ENCODE measurements at places on chromosomes 7 and 10.

GRCh38 chr10:61160253-61160652 is 216.3 kb upstream of the RHOBTB1 start:
- no peak for DNase-seq

GRCh38 chr7:23210506-23210905 is 28.7 kb downstream of the NUP42 start:
- DNase-seq, result no peak

DNA sequence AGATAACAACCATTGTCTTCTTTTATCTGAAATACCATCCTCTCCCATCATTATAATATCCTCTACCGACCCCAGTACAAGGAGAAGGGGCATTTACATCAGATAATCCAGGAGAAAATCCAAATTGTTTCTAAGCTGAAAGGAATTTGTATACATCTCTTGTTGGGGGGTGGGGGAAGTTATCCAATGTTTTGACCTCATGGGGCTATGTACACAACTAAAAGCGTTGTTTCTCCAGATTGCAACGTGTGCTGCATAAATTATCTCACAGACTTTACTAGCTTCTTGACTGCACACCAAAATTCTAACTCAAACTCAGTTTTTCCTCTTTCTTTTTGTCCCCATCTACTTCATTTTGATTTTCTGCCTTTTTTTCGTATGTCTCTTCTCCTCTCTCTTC is 156.7 kb downstream of the TWIST1 start:
- DNase-seq, result no peak

DNA sequence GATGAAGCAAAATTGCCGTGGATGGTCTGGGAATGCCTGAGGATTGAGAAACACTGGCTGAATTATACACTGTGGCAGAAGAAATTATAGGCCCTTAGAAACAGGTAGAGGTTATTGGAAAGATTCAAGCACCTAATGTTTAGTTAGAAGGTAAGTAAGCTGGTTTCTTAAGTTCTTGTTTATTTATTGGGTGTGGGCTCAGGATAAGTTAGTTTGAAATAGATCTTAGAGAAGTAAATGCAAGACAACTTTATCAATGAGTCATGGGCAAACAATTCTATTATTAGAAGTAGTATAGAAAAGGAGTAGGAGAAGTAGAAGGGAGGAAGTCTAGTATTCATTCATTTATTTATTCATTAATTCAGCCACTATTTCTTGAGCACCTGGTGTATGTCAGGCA is 96.5 kb downstream of the KAT6B start:
- DNase-seq, result no peak

- DNase-seq, result no peak
These were observed 36.4 kb downstream of the ADAP1 start for GRCh38 chr7:918118-918425.

- no peak for DNase-seq
These were observed 64.1 kb downstream of the KAT6B start for GRCh38 chr10:74890460-74890859.

DNA sequence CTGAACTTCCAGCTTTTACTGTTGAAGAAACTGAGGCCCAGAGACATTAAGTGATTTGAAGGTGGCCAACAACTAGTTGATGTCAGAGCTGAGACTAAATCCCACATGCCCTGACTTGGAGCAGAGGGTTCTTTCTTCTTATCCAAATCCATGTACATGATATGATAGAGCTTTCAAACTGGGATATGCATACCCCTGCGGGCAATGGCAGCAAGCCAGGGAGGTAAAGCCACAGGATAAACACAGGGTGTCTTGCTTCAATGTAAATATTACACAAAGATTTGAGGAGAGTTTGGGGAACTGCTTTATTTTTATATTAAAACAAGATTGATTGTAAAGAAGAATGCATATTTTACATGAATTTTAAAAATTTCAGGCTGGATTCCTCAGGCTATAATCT is 2.3 kb upstream of the LRRC72 start:
- DNase-seq, result no peak

DNA sequence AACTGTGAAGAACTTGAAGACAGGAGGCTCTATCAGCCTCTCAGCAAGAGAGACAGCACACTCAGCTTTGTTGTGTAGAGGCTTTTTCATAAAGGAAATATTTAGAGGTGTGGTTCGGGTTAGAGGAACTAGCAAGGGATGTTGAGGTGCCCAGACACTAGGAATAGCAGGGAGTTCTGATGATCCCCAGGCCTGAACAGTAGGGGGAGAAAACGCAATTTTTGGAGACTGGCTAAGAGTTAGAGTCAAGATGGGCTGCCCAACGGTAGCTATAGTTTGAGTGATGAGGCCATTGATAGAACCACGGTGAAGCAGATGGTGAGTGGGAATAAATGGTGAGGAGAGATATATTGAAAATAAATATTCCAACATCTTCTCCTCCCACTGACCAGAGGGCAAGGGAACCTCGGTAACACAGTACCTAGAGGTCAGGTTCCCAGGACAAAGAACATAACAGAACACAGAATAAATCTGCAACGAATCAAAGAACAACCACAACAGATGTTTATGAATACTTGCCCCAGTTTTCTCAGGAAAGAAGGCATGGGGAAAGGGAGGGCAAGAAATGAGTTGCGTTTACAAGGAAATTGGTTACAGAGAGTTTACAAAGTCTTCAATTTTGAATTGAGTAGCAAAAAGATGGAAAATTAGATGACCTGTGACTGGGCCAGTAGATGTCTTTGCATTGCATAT is 24.2 kb upstream of the BPGM start:
- DNase-seq, result no peak

DNA sequence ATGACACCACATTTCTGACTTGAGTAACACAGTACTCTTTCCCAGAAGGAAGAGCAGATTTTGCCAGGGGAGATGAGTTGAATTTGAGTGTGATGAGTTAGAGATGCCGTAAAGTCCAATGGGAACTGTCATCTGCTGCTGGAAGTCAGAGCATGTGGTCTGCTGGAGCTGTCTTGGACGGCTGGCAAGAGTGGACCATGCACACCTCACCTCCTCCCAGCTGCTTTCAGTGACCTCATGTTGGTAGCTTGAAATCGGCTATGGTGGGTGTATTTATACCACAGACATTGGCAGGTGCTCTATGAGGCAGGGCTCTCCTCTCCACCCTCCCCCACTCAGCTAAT is 82.3 kb downstream of the COL13A1 start:
- DNase-seq, result no peak

- DNase-seq, result no peak
These were observed 15.8 kb downstream of the BTBD16 start for GRCh38 chr10:122286867-122287266.

DNA sequence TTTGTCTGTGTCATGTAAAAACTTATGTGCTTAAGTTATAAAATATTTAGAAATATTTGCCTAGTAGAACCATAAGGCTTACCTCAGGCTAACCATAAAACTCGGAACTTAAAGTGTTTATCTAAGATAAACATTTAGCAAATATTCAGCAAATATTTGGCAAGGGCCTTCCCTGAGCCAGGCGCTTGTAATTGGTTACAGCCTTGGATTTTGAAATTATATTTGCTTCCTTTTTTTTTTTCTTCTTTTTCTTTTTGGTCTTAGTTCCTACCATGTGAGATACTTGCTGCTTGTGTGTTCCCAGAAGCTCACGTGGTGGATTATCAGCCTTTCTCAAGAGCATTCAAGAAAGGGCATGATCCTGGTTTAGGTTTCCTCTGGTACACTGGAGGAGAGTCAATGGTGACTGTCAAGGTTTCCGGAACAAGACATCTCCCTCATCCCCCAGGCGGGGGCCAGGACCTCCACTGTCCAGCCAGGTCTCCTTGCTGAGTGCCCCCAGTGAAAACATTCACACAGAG is 5.2 kb upstream of the BRI3 start:
- DNase-seq, result no peak

DNA sequence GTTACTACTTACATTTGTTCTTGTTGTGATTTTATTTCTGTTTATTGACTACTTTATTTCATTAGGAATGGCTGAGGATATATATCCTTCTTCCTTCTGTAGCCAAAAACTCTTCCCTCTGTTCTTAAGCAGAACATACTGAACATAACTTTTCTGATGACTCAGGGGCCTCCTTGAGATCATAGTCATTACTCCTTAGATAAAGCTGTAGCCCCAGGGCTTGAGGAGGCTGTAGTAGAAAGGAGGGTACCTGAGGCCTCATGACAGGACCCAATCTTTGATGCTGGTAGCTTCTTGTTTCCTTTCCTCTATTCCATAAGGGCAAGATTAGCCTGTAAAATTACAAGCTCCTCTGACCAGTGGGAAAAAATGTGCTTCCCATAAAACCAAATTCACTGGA is 41.2 kb upstream of the FGFR2 start:
- DNase-seq, result no peak

Measured in right lobe of liver (tissue), 6 donors.